ENCODE measurements at places on chromosomes 12 and 14.

DNA sequence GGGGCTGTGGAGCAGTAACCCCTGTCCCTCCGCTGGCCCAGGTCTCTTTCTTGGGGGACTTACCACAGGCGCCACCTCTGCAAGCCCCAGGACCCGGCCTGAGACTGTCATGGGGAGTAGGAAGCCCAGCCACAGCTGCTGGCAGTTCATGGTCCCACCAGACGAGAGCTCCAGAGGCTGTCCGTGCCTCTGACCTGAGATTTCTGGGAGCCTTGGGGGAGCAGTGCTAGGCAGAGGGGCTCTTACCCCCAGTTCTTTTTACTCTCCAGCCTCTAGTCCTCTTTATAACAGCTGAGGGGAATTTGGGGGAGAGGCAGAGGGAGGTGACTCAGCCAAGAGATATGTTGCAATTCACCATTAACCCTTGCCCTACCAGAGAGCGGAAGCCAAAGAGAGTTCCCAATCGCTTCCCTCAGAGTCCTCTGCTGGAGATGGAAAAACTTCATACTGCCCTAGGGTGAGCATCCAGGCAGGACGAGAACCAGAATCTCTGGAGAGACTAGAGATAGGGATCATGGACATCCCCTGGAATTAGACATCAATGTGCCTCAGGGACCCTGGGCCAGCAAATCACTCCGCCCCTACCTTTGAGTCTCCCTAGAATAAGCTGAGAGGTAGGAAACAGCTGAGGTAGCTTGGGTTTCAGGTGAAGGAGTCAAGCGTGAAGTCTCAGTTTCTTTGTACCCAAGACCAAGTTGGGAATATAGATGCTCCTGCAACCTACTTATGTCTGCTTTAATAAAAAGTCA lies at the start of gene MMP19:
Gene MMP19 (minus strand): TSS at position 256 of the 749 bp plus-strand sequence. CDS start 106 bp downstream, at position 150.
- peak; percentile 49 for DNase-seq

- peak; percentile 69 for DNase-seq
These were observed 33.5 kb downstream of the MED13L start for GRCh38 chr12:116244001-116244400.

DNA sequence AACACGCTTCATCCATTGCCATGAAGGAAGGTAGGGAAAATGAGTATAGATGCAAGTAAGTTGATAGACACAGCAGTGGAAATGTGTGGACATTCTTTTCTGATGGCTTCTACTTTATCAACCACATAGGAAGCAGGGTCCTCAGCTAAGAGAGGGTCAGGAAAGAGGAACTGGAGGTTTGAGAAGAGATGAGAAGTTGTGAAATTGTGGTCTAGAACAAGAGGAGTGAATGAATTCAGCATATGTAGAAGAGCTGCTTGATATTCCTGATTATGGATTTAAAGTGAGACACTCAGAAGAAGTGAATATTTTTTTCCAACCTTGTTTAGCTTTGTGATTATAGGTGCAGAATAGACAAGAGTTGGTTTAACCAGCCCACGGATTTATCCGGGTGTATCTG lies 128.5 kb downstream of the SLC15A5 start:
- DNase-seq: no peak

DNA sequence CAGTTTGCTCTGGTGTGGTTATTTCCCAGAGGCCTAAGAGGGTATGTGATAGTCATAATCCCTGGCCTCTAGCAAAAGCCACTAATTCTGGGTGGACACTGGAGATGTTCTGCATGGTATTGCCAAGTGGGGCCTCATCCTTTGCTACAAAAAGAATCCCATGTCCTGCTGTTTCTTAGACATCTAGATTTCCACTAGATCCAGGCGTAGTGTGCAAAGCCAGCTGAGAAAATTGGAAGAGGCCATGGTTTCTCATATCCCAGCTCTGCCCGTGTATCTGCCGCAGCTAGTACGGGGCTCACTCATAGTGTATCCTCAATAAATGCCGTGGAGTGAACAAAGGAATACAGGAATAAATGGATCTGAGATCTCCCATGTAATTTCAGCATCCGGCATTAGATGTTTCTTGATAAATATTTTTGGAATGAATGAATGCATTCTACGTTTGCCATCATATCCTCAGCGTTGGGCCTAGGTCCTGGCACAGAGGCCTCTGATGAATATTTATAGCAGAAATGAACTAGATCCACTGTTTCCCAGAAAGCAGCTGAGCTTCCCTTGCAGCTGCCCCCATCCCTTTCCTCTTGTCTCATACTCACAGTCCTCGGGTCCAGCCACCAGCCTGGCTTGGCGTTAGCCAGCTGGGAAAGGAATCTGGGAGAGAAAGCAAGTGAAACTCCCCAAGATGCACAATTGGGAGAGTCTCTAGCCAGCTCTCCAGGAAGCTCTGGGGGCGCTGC lies 76.3 kb upstream of the NOS1 start:
- DNase-seq: no peak

DNA sequence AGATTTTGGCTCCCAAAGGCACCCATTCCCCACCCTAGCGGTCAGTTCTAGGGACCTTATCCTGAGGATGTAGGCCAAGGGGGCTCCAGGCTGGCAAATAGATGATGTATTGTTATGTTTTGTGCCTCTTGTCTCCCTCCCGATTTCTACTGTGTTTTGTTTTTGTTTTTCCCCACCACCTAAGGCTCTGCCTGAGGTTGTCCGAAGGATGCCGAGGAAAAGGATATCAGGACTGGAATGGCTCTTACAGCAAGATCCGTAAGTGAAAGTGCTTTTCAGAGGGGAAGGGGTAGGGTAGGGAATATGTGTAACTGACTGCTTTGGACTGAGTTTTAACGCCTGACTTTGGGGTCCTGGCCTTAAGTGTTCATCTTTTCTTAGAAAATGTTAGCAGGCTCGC lies 6.6 kb downstream of the FOXG1 start:
- peak; percentile 5 for DNase-seq

GRCh38 chr12:123754041-123754772 lies 7.9 kb upstream of the DNAH10 start:
- DNase-seq: no peak

GRCh38 chr12:10557766-10558165 lies 52.1 kb downstream of the EIF2S3B start:
- no peak for DNase-seq

- DNase-seq: no peak
These were observed 102.1 kb downstream of the DYRK2 start for GRCh38 chr12:67750513-67751183.

DNA sequence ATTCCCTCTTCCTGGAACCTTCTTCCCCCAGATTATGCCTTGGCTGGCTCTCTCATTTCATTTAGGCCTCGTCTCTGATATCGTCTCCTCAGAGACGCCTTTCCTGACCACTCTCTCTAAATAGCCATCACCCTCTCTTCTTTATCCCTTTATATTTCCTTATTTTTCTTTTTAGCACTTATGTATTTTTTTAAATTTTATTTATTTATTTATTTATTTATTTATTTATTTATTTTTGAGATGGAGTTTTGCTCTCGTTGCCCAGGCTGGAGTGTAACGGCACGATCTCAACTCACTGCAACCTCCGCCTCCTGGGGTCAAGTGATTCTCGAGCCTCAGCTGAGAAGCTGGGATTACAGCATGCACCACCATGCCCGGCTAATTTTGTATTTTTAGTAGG lies 8.1 kb upstream of the ATP5MC2 start:
- DNase-seq: no peak

GRCh38 chr12:39235990-39236767 lies 206.7 kb downstream of the KIF21A start:
- no peak for DNase-seq

DNA sequence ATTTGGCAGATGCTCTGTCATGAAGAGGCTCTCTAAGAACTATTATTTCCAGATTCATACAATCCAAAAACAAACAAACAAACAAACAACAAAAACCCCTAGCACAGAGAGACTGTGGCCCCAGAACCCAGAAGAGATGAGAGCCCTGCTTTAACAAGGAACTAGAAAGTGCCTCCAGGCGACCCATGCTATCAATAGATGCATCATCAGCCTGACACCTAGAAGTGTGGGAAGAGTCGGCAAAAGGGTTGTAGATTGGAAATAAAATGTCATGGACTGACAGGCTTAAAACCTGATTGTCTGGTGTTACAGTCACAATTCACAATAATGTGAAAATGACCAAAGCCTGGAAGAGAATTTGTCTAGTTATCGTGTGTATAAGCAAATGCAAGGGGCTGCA lies 50.6 kb upstream of the FLRT2 start:
- DNase-seq: no peak

GRCh38 chr14:93464271-93464670 lies 33.5 kb downstream of the UNC79 start:
- no peak for DNase-seq

GRCh38 chr12:13411287-13411686 lies 214.8 kb downstream of the EMP1 start:
- DNase-seq: no peak

DNA sequence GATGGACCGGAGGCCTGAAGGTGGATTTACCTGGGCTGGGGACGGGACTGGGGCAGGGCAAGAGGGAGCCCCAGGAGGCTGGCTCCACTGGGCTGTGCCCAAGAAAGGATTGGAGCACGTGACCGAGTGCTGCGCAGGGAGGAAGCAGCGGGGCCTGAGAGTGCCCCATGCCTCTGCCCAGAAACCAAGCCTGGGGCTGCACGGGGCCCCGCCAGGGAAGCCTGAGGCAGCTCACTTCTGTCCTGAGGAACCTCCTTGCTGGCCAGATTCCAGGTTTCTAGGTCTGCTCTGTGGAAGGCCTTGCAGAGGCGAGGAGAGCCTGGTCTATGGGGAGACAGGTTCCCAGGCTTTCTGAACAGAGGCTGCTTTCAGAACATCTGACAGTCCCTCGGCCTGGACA lies 10.4 kb downstream of the NGB start:
- no peak for DNase-seq

- DNase-seq: peak; percentile 67
These were observed 1.8 kb downstream of the SPSB2 start for GRCh38 chr12:6871052-6871957.

GRCh38 chr14:93709249-93709648 lies 79.0 kb downstream of the PRIMA1 start:
- DNase-seq: no peak

DNA sequence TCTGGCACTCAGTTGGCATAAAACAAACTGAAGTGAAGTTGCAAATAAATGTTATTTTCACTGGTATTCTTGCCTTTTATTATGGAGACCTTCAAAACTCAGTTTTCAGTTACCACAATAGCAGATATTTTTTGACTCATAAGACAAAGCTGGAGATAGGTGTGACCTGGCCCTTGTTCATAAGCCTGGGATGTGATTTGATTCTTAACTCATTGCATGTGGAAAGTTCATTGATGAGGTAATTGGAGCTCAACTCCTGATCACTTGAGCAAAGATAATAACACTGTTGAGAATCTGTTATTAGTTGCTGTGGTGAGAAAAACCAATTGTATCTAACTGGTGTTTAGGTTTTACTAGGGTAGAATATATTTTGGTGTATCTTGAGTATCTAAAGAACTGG lies 105.1 kb downstream of the AEBP2 start:
- DNase-seq: no peak

- DNase-seq: no peak
These were observed 10.1 kb downstream of the TCL1A start for GRCh38 chr14:95703805-95704204.

DNA sequence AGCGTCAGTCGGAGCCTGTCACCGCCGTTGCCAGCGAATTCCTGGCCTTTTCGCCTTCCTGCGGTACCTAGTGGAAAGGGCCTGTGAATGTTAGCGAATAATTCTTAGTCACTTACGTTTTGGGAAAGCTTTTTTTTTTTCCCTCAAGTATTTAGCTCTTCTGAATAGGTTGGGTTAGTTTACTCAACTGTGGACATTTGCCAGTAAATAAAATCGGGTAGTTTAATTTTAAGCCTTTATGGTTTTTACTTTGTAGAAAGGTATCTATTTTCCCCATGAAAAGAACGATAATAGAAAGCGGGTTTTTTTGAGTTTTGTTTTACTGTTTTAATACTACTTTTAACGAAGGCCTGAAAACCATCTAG lies 1.7 kb downstream of the YY1 start:
- no peak for DNase-seq

Data from ACHN (cell line).